Right forelimb (tissue), 1 donor: ENCODE measurements at places on chromosomes 12 and 14.

GRCh38 chr12:56718149-56718548 lies 7.0 kb downstream of the NACA start:
- no peak for DNase-seq

DNA sequence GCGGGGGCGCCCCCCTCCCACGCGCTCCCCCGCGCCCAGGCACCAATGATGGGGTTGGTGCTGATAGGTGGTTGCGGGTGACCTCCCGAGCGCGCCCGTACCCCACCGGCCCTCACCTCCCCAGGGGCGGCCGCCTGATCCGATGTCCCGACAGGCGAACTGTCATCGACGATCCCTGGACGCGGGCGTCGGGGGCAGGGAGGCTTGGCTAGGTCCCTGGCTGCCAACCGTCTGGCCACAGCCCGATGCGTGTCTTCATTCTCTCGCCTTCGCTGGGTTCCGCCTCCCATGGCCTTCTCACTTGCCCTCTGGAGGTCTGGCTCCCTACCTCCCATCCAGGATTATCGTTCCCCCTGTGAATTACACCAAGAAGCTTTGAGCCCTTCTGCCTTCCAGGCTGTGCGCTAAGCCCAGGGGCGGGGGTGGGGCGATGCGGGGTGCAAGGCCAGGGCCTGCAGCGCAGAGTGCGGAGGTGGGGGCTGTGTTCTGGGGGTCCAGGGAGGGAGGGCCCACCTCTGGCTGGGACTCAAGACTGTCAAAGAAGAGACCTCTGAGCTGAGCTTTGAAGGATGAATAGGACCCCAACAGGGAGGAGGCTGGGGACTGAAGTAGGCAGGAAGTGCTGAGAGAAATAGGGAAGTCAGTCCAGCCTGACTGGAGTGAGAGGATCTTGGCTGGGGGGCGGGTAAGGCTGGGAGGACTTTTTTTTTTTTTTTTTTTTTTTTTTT lies 7.7 kb upstream of the RACGAP1 start:
- no peak for DNase-seq

- DNase-seq: peak; percentile 50
Measured at GRCh38 chr12:106137530-106138356, 1.0 kb downstream of the NUAK1 start.

- no peak for DNase-seq
Measured at GRCh38 chr12:49200919-49201594, 12.2 kb upstream of the TUBA1A start.

GRCh38 chr12:123363740-123364531 lies 711 bp downstream of the SBNO1 start:
- DNase-seq: peak; percentile 52

- DNase-seq: no peak
Measured at GRCh38 chr14:104448321-104448720, 131.2 kb upstream of the C14orf180 start.

- DNase-seq: no peak
Measured at GRCh38 chr14:103280278-103280928, 53.6 kb upstream of the EIF5 start.
